Activated CD8-positive, alpha-beta memory T cell treated with anti-CD3 and anti-CD28 coated beads for 4 hours (primary cell): ENCODE measurements at places on chromosomes 11 and 22.

- DNase-seq: no peak
Measured at GRCh38 chr11:7575841-7576725, 62.3 kb downstream of the PPFIBP2 start.

- DNase-seq: no peak
Measured at GRCh38 chr11:72224564-72225410, at the start of gene INPPL1. INPPL1 (plus strand) TSS chr11:72224767; CDS start chr11:72224985, 218 bp downstream.

DNA sequence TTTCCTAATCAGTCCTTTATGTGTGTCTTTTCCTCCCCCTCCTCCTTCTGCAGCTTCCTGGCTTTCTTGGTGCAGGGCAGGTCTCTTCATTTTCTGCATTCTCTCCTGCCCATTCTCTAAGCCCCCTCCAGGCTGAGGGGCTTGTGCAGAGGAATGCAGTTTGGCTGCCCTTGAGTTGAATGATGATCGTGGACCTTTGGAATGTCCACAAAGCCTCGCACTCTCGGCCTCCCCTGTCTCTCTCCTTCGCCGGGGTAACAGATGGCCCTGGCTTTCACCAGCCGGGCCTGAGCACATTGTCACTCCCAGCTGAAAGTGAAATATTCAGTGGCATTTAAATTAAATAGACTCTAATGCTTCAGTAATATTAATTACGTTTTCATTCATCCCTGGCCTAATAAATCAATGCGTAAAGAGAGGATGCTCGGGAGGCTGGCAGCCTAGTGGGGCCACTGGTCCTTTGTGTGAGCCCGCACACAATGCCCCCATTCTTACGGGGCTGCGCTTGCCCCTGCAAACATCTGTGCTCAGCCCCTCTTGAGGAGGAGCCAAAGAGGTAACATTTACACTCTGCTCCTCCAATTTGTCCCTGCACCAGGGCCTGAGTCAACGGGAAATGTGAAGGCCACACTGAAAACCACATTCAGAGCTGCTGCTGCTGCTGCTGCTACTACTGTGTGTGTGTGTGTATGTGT, 64.9 kb upstream of the PAX6 start:
- DNase-seq: no peak

- no peak for DNase-seq
Measured at GRCh38 chr11:83310718-83311117, 24.6 kb upstream of the CCDC90B start.

GRCh38 chr11:10751581-10751940, 515 bp downstream of the CTR9 start:
- DNase-seq: no peak

DNA sequence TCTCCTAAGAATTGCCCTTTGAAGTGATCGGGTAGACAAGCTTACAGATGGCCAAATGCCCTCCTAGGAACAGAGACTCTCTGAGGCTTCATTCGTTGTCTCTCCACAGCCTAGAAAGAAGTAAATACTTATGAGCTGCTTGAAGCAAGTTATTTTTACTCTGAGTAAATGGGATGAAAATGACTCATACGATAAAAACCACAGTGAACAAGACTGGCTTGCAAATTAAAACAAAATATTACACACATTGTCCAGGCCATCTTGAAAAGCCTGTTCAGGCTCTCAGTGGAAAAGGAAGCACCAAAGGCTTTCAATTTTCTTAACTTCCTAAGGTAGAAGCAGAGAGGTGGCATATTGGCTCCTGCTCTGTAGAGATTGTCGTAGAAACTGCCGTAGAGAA, 294.2 kb downstream of the NELL1 start:
- DNase-seq: no peak

GRCh38 chr22:21015466-21016006, 571 bp downstream of the P2RX6 start:
- no peak for DNase-seq

DNA sequence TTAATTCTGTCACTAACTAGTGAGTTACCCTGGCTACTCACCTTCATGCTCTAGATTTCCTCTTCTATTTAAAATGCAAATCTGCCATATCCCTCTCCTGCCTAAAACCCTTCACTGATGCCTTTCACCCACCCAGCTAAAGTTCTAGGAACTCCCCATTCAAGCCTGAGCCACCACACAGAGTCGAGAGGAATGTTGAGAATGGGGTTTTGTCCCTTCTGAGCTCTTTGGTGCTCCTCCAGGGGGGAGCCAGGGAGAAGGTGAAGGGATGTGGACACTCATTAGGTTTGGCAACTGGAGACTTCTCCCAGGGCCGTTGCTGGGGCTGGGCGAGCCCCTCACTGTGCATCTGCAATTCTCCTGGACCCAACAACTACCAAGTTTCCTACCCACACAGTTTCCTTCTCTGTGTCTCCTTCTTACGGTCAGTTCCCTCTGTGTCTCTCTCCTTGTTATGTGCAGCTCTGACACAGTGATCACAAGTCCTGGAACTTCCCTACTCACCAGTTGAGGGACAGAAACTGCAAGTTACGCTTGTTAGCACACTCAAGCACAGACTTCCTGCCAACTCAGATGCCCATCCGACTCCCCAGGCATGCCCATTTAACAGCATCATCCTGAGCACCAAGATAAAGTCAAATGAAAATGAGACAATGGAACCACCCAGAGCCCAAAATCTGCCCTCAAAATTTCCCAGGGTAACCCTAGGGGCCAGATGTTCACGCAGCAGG, 6.5 kb upstream of the IL10RA start:
- DNase-seq: no peak

GRCh38 chr11:103924166-103925013, 112.0 kb upstream of the DDI1 start:
- no peak for DNase-seq

DNA sequence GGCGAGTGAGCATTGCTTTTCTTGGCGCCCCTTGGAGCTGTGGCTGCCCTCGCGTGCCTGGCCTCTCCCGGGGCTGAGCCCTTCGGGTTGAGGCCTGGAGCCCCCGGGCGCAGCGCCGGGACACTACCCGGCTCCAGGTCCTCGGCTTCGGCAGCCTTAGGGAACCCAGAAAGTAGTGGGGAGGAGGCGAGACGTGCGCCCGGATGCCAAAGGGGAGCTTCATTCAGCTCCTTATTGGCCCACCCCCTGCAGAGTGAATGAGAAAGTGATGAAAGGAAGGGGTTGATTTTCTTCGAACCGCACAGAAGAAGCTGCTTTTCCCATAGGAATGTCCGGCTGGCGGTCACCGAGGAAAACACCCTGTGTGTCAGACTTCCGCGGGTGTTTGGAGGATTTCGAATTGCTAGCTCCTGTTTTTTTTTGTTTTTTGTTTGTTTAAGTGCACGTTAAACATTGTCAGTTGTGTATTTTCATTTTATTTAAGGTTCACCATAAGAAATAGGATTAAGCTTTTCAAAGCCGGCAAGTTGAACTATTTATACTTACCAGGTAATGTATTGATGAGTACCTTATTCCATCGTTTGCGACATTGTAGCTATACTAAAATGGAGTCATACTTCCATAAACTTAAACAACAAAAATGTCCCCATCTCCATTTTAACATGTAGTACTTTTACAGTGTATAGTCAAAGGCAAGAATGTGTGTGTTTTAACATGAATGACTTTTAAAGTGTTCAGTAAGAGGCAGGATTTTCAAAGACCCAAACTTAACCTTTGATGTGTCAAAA, 841 bp upstream of the EIF4G2 start:
- no peak for DNase-seq

DNA sequence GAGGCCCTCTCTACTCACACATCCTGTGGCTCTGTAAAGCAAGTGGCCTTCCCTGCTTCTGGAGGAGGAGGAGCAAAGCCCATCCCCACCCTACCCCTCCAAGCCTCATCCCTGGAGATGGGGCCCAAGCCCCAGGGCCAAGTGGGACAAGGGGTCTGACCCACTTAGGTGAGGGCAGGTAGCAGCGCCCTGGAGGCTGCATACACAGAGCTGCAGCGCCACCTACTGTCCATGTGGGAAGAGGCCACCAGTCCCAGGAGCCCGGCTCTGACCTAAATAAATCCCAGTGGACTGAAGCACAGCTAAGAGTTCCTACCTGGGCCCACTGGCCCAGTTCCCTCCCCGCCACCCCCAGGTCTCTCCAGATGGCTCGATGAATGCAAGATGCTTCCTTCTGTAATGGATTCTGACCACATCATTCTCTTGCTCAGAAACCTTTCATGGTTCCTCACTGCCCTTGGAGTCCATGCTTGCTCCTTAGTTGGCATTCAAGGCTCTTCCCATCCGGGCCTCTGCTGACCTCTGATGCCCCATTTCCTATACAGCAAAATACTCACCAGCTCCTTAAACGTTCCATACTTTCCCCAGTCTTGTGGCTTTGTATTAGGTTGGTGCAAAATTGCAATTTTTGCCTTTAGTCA, 62.1 kb downstream of the THAP12 start:
- DNase-seq: peak; percentile 68

DNA sequence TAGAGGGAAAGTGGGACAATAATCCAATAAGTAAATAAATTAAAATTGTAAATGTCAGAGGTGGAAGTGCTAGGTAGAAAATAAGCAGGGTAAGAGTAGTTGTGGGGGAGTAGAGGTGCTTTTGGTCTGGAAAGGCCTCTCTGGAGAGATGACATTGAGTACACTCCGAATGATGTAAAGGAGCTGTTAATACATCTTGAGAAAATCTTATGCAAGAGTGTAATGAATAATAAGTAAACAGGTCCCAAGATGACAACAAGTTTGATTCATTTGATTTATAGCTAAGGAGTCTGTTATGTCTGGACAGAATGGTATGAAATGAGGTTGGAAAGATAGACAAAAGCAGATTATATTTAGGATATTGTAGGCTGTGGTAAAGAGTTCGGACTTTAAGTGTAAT, 87.5 kb downstream of the TMEM135 start:
- DNase-seq: no peak

DNA sequence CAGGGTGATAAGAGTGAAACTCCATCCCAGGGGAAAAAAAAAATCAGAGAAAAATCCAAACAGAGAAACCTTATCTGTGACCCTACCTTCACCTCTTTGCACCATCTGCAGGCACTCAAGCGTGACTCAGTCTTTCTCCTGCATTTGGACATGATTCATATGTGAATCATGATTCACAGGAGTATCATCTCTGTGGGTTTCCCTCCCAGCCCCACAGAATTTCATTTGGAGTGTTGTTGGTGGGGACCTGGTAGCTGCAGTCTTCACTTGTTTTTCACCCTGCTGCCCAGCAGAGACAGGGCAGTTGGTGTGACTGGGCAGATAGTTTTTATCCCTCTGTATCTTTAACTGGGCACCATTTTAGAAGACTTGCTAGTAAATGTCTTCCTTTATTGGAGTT, 75.7 kb downstream of the DEPDC5 start:
- DNase-seq: peak; percentile 2

GRCh38 chr11:69339041-69339733, 45.2 kb downstream of the MYEOV start:
- DNase-seq: no peak

- DNase-seq: no peak
Measured at GRCh38 chr11:131065435-131066413, 149.4 kb upstream of the SNX19 start.

GRCh38 chr11:29018631-29019030, 910.4 kb downstream of the METTL15 start:
- DNase-seq: no peak

DNA sequence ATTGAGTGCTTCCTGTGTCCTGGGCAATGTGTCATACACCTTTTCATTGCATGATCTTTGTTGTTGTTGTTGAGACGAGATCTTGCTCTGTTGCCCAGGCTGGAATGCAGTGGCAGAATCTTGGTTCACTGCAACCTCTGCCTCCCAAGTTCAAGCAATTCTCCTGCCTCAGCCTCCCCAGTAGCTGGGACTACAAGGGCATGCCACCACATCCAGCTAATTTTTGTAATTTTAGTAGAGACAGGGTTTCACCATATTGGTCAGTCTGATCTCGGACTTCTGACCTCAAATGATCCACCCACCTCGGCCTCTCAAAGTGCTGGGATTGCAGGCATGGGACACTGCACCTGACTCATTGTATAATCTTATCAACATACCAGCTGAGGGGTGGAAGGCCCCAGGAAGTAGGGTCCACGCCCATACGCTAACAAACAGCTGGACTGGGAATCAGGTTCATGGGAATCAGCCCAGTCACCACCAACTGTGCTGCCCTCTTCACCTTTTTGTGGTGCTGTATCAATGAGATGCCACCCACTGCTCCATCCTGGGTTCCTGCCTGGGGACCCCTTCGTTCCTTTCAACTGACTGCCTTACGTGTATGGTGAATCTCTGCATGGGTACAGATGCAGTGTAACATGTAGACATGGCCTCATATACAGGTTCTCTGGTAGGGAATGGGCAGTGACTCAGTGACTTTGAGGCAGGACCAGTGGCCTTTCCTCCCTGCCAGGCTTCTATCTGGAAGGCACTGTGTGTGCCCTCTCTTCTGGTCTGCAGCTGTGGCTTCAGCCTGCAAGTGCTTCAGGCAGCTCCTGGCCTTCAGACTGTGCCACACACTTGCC, 32.5 kb upstream of the YWHAH start:
- DNase-seq: no peak

- no peak for DNase-seq
Measured at GRCh38 chr22:46092670-46093410, 57.5 kb upstream of the PPARA start.

DNA sequence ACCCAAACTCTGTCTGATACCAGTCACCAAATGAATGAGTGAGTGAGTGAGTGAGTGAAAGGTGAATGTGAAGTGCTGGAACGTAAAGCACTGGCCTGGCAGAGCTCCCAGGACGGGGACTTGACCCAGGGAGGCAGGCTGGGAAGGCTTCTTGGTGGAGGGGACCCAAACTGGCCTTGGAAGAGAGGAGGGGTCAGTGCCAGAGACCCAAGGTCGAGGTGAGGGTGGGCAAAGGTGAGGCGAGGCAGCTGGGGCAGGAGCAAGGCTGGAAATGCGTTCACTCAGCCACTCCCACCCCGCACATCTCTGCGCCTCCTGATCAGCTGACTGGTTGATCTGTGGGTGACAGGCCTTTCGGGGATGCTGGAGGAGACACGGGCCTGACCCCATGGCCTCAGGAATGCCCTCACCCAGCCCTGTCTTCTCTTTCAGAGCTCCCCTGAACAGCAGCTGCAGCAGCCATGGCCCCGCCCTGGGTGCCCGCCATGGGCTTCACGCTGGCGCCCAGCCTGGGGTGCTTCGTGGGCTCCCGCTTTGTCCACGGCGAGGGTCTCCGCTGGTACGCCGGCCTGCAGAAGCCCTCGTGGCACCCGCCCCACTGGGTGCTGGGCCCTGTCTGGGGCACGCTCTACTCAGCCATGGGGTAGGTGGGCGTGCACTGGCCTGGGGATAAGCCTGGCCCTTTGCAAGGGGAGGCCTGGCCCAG, 7.6 kb downstream of the TSPO start:
- no peak for DNase-seq

GRCh38 chr22:37498289-37498909, 12.2 kb upstream of the MFNG start:
- peak; percentile 36 for DNase-seq

DNA sequence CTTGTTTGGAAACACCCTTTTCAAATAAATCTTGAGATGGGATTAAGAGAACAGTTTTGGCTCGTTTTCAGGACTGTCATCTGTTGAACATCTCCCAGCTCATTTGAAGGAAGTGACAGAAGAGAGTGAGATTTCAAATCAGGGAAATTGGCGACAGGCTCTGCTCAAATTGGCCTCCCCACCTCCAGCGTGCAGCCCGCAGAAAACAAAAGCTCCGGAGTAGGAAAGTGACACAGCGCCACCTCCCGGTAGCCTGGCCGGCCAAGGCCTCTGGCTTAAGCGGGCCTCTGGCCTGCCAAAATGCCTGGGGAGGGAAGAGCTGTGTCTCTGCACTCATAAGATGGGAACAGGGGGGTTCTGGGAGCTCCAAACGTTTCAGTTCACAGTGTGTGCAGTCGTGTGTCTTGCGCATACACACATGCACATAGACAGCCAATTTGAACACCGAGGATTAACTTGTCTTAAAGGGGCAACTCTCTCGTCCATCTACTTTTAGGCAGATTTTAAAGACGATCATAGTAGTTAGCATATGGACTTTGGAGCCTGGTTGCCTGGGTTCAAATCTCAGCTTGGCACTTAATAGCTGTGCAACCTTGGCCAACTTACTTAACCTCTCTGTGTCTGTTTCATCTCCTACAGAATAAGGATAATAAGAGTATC, 132.7 kb upstream of the RCN1 start:
- no peak for DNase-seq
